Vagina (tissue), 2 donors: ENCODE measurements at places on chromosomes 6 and 20.

GRCh38 chr6:143264986-143265764 lies 185.3 kb downstream of the ADAT2 start:
- DNase-seq = no peak

DNA sequence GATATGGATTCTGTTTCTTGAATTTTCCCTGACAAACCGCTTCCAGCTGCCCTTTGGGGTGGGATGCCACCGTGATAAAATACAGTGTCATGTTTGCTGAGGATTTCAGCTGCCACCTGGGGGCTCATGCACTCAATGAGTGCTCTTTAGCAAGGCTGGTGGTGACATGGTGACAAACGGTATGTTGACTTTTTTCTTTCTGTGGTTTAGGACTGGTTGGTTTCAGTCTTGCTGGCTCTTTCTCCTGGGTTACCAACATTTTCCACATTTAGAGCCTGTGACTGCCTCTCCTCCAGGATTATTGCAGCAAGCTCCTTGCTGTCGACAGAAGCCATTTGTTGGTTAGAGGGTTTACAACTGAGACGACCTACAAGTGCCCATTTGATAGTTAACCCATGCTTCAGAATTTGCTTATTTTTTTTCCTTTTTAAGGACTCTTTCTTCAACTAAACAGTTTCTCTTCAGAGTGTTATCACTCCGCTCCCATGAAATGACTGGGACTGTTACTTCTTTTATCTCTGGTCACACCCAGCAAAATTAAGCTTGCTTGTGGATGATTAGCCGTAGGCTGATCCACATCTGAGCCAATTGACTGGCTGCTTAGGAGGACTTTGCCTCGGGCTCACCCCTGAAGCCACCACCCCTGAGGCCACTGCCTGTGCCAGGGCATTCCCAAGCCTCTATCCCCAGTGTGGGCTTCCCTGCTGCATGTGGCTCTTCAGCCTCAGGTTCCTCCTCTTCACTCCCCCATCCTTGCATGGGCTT lies 48.4 kb upstream of the CDYL start:
- no peak for DNase-seq

GRCh38 chr6:35544769-35545361 lies 32.2 kb upstream of the TULP1 start:
- no peak for DNase-seq

DNA sequence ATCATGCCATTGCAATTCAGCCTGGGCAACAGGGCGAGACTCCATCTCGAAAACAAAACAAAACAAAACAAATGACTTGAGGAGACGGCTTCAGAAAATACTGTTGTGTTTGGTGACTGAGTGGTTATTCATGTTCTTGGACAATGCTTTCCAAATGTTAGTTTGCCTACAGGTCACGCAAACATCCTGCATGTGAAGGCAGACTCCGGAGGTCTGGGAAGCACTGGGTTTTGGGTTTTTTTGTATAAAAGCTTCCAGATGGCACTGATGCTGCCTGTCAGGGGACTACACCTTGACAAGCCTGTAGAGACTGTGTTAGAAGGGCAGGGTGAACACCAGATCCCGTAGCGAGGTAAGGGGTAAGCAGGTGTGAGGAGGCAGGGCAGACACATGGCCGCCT lies 81.7 kb downstream of the THBS2 start:
- peak; percentile 77 for DNase-seq

DNA sequence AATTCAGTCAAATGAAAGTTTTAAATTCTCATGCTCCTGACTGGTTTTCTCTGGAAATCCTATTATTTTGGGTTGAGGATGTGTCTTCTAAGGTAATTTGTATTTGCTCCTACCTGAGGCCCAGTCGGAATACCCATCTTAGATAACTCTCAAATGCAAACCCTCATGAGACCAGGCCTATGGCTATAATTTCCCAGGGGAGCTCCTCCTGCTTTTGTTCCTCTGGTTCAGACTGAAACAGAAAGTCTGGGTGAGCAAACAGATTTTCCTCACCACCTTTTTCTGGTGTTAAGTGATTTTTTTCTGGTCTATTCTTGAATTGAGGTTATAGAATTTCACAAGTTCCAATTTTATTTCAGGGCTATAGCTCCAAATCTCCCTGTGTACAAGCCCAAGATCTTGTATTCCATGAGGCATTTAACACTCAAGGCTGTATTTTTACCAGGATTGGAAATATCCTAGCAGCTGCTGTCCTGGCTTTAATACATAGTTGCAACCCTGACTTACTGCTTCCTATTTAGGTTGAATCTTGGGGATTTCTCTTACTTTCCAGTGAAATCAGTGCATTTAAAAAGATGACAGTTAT lies 169.1 kb upstream of the PTCHD4 start:
- no peak for DNase-seq

- DNase-seq = peak; percentile 91
Observed at GRCh38 chr6:40391086-40391485, 196.1 kb downstream of the LRFN2 start.

GRCh38 chr20:32130965-32131364 lies 21.5 kb downstream of the TM9SF4 start:
- DNase-seq = no peak

DNA sequence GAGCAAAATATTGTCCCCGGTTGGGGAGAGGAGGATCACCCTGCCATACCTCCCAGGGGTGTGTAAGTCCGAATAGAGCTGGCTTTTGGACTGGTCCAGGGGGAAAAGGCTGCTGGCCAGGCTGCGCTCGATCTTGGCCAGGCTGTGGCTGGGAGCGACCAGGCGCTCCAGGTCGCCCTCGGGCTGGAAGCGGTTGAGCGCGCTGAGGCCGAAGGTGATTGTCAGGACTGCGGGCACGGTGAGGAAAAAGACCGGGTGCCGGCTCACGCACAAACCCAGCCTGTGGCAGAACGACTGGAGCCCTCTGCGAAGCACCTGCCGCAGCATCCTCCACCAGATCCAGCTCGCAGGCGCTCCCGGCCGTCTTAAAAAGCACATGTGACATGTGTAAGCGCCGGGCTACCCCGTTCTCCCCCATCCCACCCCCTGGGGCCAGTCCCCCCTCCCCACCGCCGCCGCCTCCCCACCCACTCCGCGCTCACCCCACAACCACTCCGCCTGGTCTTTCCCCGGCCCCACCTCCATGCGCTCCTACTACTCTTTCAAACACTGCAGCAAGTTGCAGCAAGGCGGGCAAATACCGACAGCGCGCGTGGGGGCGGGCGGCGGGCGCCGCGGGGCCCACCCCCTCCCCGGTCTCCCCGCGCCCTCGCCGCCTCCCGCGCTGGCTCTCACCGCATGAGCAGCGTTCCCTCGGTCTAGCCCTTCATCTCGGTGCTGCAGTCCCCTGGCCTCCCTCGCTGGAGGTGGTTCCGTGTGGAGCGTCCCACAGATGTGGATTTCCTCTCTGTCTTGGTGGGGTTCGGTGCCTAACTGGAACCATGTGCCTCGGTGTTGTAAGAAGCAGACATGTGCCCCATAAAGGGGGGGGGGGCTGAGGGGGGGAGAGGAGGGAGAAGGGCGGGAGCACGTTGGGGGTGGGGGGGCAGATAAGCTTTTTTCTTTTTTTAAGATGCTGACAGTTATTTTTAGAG lies 42.4 kb downstream of the PTCHD4 start:
- DNase-seq = no peak
